ENCODE measurements at places on chromosomes 5 and 9.

DNA sequence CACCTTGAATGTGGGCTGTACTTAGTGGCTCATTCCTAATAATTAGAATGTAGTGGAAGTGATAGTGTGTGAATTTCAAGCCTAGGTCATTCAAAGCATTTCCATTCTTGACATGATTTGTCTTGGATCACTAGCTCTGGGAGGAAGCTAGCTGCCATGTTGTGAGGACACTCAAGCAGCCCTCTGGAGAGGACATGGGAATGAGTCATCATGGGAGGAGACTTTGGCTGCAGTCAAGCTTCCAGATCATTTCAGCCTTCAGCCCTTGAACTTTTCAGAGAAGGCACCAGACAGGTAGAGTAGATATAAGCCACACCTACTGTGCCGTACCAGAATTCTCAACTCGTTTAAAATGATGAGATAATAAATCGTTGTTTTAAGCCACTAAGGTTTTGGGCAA, 506.9 kb downstream of the ZNF608 start:
- no peak for DNase-seq

- no peak for DNase-seq
These were observed 3.6 kb downstream of the ALDH1A1 start for GRCh38 chr9:72949244-72949582.

DNA sequence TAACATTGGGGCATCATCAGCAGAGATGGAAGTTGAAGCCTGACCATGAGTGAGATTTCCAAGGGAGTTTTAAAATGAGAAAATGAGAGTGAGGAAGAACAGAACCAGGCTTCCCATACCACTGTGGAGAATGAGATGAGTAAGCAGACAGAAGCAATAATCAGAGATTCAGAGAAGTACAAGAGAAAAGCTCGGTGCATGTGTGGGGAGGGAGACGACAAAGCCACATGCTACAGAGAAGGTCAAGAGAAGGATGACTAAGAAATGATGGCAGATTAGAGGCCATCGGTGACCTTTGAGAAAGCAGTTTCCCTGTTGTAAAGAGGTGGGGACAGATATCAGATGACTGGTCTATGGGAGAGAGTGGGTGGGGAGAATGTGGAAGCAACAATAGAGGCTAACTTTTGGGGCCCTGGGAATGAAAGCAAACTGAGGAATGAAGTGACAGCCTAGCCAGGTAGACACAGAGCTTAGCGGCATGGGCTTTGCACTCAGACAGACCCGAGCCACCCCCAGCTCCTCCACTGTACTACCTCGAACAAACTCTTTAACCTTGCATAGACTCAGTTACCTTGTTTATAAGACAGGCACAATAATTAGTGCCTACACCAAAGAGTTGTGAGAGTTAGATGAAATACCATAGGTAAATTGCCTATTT, 207.7 kb downstream of the PIK3R1 start:
- DNase-seq = peak; percentile 39

GRCh38 chr9:89441986-89442385, 55.9 kb downstream of the SEMA4D start:
- no peak for DNase-seq

- DNase-seq = no peak
These were observed 470.3 kb downstream of the ARHGEF28 start for GRCh38 chr5:74096325-74096724.

GRCh38 chr5:11076945-11077613, 316.0 kb upstream of the DAP start:
- DNase-seq = no peak

DNA sequence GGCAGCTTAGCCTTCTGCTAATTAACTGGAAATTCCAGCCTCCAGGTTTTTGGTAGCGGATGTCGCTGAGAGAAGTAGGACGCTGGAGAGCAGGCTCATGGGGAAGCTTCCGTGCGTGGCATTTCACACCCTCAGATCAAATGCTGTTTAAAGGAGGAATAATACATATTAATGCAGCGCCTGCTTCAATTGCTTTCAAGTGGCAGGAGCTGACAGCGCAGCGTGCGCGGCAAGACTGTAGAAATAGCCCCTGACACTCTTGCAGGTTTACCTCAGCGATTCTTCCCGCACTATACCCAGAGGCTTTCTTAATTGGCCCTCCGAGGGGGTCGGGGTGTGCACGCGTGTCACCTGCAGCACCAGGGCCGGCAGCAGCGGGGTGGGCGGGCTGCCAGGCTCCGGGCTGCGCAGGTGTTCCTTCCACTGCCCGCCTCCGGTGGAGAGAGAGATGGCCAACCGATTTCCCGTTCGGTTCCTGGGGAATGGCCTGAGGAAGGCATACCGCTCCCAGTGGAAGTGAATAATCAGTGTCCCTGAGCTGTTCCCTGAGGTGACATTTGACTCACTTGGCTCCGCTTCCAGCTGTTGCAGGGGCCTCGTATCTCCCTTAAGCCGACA, 427.9 kb downstream of the KCTD16 start:
- peak; percentile 13 for DNase-seq

DNA sequence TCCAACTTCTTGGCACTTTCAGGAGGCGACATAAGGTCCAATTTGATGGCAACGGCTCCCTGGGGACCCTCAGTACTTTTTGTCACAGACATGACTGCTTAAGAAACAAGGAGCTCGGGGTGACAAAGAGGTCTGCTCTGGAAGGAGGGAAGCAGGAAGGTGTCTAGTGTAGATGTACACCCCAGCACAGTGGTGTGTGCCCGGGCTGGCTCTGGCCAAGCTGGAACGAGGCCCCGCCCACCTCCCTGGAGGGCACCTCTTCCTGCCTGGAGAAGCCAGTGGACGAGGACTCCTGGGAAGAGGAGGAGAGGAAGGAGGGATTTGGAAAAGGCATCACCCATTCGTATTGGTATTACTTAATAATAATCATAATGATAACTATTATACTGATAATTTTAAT, at the start of gene SLC36A2:
TSS of gene SLC36A2 (minus strand) at position 191 of the 400 bp plus-strand sequence. CDS start at position 92, 99 bp downstream.
- no peak for DNase-seq

GRCh38 chr9:23823269-23823668, 2.8 kb downstream of the ELAVL2 start:
- no peak for DNase-seq

GRCh38 chr9:19551124-19551929, 142.5 kb downstream of the ACER2 start:
- DNase-seq = no peak

DNA sequence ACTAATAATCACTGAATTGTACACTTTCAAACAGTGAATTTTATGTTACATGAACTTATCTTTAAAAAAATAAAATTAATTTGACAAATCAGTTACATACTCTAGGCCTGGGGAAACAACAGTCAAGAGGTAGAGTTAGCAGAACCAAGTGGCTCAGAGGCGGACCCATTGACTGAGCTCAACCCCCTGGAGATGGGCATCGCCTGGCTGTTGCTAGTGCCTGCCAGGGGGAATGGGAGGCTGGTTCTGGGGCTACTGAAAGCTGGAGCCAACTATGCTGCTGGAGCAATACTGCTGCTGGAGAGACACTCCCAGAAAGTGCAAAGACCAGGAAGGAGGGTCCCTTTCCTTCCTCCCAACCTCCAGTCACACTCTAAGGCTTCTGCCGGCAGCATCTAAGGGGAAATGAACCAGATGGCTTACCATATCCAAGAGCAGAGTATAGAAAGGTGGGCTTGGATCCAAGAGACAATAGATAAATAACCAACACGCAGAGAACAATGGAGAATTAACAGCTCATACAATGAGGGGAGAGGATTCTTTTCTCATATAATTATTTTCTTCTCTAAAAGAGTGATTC, 40.3 kb upstream of the ANKRD55 start:
- DNase-seq = no peak

DNA sequence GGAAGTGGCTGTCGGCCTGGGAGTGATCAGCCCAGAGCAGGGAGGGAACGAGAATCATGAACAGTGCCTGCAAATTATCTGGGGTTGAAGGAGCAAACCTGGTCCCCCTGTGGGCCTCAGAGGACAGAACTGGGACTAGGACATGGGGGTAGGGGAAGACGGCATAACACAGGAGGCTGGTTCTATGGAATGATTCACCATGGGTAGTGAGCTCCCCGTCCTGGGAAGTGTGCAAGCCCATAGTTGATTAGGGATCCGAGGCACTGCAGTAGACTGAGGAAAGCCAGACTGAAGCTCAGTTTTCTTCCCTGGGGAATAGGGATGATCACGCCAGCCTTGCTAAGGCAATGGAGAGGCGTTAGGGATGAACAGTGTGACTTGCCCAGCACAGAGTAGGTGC, 5.6 kb downstream of the ADGRD2 start:
- no peak for DNase-seq

- DNase-seq = peak; percentile 95
These were observed 338.7 kb downstream of the NPR3 start for GRCh38 chr5:33049842-33050241.

- DNase-seq = peak; percentile 27
These were observed 3.6 kb downstream of the SVEP1 start for GRCh38 chr9:110575945-110576344.

- DNase-seq = no peak
These were observed 15.6 kb downstream of the OLFM1 start for GRCh38 chr9:135103001-135103446.

- no peak for DNase-seq
These were observed 20.0 kb upstream of the GCNT1 start for GRCh38 chr9:76438841-76439588.

- peak; percentile 34 for DNase-seq
These were observed 8.0 kb upstream of the PCA3 start for GRCh38 chr9:76756268-76756640.

DNA sequence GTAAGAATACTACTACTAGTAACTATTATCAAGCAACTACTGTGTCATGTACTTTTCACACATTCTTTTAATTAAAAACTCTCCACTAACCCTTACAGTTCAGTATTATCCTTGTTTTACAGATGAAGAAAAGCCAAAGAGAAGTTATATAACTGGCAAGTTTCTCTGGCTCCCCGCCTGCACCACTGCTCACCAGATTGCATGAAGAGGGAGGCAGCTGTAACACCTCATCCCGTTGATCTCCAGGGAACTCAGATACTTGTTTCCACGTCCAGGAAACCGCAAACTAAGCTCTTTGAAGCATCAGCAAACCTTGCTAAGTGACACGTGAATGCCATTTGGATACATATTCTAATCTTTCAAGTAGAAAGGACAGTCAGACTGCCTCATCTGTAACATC, 70.3 kb downstream of the RIGI start:
- DNase-seq = no peak
